Gastroesophageal sphincter (tissue), 4 donors: ENCODE measurements at places on chromosomes 6 and 20.

GRCh38 chr20:34916774-34917354 lies 38.7 kb downstream of the GSS start:
- H3K27ac ChIP-seq = no peak overlapping the region
- H3K27me3 ChIP-seq = no peaks in the 10 kb centered on the region
- no peak for ATAC-seq
- no peaks in the 10 kb centered on the region for H3K4me1 ChIP-seq
- no peak overlapping the region for H3K4me3 ChIP-seq

DNA sequence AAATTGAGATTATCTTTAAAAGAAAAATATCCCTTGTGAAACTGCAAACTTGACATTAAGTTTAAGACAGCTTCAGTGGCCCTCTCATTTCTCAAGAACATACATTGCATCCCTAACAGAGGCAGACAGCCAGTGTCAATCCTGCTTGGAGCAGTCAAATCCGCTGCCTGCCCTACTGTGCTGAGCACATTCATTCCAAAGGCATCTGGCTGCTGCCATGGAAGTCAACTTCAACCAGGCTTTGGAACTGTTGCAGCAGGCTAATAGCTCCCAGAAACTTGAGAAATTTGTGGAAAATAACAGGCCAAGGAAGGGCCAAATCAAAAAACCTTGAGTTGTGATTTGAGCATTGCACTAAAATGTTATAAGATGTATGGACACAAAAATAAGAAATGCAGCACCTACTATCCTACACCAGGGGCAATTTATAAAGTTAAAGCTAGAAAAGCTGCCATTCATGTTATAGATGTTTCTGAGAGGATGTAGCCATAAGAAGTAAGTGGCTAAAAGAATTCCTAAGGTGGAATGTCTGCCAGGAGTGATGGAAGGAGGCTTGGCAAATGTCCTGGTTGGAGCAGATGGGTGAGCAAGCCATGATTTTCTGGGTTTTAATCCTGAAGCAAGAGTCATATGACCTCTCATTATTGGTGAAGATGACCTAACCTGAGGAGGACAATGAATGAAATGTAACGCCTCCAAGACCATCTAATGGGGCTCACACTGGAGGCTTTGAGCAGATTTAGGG lies 31.4 kb upstream of the HAO1 start:
- H3K27ac ChIP-seq = no peak overlapping the region
- no peak overlapping the region for H3K4me3 ChIP-seq
- no peak for ATAC-seq
- H3K27me3 ChIP-seq = peaks cover 4% of the 10 kb centered on the region

- no peak overlapping the region for H3K27ac ChIP-seq
- no peak for ATAC-seq
- peaks cover 4% of the 10 kb centered on the region for H3K27me3 ChIP-seq
- H3K36me3 ChIP-seq = peaks cover 19% of the 10 kb centered on the region
Observed at GRCh38 chr6:106110164-106110826, 24.2 kb downstream of the PRDM1 start.

GRCh38 chr20:22245139-22245538 lies 339.2 kb downstream of the FOXA2 start:
- no peak for ATAC-seq
- H3K27ac ChIP-seq = no peak overlapping the region
- no peak overlapping the region for H3K4me3 ChIP-seq
- H3K36me3 ChIP-seq = no peaks in the 10 kb centered on the region

- H3K4me1 ChIP-seq = no peaks in the 10 kb centered on the region
- no peak overlapping the region for H3K4me3 ChIP-seq
- H3K27me3 ChIP-seq = no peaks in the 10 kb centered on the region
- H3K27ac ChIP-seq = no peak overlapping the region
Observed at GRCh38 chr6:14386668-14387067, 269.1 kb downstream of the CD83 start.

- no peak overlapping the region for H3K4me3 ChIP-seq
- H3K27me3 ChIP-seq = no peaks in the 10 kb centered on the region
- ATAC-seq = peak; percentile 70
- no peak overlapping the region for H3K27ac ChIP-seq
- no peaks in the 10 kb centered on the region for H3K4me1 ChIP-seq
Observed at GRCh38 chr20:5222919-5223634, 93.7 kb downstream of the PROKR2 start.

DNA sequence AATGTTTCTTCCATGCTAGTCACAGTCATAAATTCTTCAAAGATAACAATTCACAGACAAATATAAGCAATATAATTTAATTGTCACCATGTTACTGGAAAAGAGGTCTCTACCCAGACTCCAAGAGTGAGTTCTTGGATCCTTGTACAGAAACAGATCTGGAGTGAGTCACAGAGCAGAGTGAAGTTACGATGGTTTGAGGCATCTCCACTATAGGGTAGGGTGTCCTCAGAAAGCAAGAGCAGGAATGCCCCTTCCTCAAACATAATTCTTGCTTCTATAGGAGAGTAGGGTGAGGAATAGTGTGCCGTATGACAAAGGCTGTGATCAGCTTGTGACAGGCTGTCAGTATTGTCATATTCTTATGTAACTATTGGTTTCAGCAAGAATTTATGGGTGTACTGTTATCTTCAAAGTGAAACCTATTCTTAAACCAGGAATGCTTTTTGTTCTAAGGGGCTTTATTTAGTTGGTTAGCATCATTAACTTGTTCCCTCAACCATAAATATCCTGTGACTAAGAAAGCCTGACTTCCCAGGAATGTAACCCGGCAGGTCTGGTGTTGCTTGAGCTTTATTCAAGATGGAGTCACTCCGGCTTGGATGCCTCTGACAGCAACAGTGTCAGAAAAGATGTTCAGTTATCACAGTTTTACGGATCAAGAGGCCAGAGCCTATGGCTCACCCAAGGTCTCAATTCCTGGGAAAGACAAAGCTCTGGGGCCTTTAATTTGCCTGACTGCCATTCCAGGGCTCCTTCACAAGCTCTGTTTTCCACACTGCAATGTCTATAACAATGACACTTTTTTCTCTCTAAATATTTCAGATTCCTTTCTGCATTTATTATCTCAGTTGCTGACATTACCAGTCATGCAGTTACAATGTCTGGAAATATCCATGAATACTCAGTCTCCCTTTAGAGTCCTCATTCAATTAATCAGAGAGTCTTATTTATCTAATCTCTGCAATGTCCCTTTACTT lies 298.6 kb downstream of the C6orf118 start:
- H3K27me3 ChIP-seq = no peaks in the 10 kb centered on the region
- no peak for ATAC-seq
- no peaks in the 10 kb centered on the region for H3K36me3 ChIP-seq
- no peak overlapping the region for H3K27ac ChIP-seq
- no peak overlapping the region for H3K4me3 ChIP-seq

DNA sequence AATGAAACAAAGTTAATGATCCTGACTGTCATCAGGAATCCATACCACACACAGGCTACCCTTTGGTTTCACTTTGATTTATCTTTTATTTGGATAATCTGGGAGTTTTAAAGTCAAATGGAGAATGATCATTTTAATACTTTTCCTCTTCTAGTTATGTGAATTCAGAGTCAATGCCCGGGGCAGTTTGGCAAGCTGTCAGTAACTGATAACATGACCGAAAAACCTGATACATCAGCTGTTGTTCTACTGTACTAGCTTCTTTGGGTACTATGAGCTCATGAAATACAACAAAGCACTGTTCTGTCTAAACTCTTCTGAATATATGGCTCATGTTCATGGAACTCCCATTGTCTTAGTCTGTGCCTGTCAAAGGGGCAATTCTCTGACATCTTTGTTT lies 30.2 kb downstream of the KLHL31 start:
- H3K27me3 ChIP-seq = no peaks in the 10 kb centered on the region
- no peaks in the 10 kb centered on the region for H3K36me3 ChIP-seq
- ATAC-seq = no peak
- H3K27ac ChIP-seq = no peak overlapping the region
- peaks cover 20% of the 10 kb centered on the region for H3K4me1 ChIP-seq
- no peak overlapping the region for H3K4me3 ChIP-seq

DNA sequence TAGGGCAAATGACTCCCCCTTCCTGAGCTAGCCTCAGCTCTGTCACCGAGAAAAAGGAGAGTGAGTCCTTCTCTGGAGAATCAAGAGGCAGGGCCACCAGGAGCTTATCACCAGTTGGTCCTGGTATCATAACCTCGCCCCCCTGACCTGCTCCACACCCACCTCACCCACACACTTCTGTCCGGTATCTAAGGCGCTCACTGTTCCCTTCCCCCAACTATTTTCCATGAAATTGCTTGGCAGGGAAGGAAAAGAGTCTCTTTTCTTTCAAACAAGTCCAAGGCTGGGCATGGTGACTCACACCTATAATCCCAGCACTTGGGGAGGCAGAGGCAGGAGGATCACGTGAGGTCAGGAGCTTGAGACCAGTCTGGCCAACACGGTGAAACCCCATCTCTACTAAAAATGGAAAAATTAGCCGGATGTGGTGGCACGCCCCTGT lies 77.6 kb downstream of the ZMYND8 start:
- no peaks in the 10 kb centered on the region for H3K27me3 ChIP-seq
- no peak overlapping the region for H3K4me3 ChIP-seq
- peaks cover 47% of the 10 kb centered on the region for H3K4me1 ChIP-seq

GRCh38 chr20:62814709-62815065 lies 2.2 kb upstream of the COL9A3 start:
- H3K4me1 ChIP-seq = peaks cover 41% of the 10 kb centered on the region
- ATAC-seq = no peak
- peaks cover 55% of the 10 kb centered on the region for H3K27me3 ChIP-seq
- no peak overlapping the region for H3K4me3 ChIP-seq
- H3K36me3 ChIP-seq = peaks cover 45% of the 10 kb centered on the region
- H3K27ac ChIP-seq = no peak overlapping the region

DNA sequence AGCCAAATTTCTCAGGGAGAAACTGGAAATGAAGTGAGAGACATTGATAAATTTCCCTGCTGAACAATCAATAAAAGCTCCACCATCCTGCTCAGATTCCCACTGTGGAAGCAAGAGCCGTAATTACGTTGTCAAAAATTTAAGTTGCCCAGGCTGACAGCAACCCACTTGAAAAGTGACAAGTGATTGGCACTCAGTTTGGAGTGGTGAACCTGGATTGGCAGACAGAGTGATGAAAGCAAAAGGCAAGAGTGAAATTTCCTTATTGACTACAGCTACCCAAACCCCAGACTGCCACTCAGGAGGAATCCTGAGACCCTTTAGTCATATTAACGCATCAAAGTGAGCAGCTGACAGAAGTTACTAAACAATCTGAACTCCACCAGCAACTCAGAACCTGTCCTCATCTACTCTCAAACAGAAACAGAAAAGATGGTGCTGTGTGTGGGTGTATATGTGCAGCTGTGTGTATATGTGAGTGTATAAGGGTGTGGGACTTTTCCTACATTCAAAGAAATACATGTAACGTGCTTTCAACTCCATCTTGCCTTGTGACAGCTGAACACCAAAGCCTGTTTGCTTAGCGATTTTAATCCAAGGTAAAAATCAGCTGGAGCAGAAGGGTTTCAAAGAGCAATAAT lies 157.4 kb downstream of the PKHD1 start:
- no peaks in the 10 kb centered on the region for H3K4me1 ChIP-seq
- H3K4me3 ChIP-seq = no peak overlapping the region
- no peaks in the 10 kb centered on the region for H3K36me3 ChIP-seq

GRCh38 chr6:137846772-137847313 lies 20.2 kb upstream of the TNFAIP3 start:
- peak overlapping the region; percentile 45 for H3K27ac ChIP-seq
- no peak overlapping the region for H3K4me3 ChIP-seq
- peaks cover 27% of the 10 kb centered on the region for H3K4me1 ChIP-seq
- ATAC-seq = peak; percentile 73

- peak overlapping the region; percentile 9 for H3K27ac ChIP-seq
- H3K4me3 ChIP-seq = no peak overlapping the region
- H3K36me3 ChIP-seq = peaks cover 85% of the 10 kb centered on the region
- no peaks in the 10 kb centered on the region for H3K27me3 ChIP-seq
Observed at GRCh38 chr6:39902786-39903465, 31.3 kb downstream of the MOCS1 start.

DNA sequence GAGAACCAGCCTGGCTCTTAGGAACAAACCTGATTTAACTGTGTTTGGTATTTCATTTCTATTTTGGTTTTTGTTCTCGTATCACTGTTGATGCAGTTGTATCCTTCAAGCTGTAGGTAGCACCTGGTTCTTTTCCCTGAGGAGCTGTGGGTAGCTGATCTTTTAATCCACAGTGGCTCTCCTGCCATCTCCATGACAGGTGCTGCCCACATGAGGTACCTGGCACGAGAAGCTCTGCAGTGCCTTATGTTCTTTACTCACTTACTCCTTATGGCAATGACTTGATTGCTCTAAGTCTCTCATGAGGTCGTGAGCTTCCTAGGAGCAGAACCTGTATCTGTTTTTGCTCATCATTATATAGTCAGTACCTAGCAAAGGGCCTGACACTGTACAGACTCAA lies 74.3 kb upstream of the EMILIN3 start:
- no peak overlapping the region for H3K27ac ChIP-seq
- no peak overlapping the region for H3K4me3 ChIP-seq

- no peak for ATAC-seq
- no peaks in the 10 kb centered on the region for H3K27me3 ChIP-seq
- no peaks in the 10 kb centered on the region for H3K4me1 ChIP-seq
- H3K27ac ChIP-seq = no peak overlapping the region
Observed at GRCh38 chr20:48613926-48614325, 213.9 kb downstream of the PREX1 start.

- ATAC-seq = no peak
- H3K27me3 ChIP-seq = no peaks in the 10 kb centered on the region
- H3K4me3 ChIP-seq = no peak overlapping the region
- H3K27ac ChIP-seq = no peak overlapping the region
- no peaks in the 10 kb centered on the region for H3K4me1 ChIP-seq
Observed at GRCh38 chr6:53928641-53929040, 133.8 kb downstream of the LRRC1 start.

DNA sequence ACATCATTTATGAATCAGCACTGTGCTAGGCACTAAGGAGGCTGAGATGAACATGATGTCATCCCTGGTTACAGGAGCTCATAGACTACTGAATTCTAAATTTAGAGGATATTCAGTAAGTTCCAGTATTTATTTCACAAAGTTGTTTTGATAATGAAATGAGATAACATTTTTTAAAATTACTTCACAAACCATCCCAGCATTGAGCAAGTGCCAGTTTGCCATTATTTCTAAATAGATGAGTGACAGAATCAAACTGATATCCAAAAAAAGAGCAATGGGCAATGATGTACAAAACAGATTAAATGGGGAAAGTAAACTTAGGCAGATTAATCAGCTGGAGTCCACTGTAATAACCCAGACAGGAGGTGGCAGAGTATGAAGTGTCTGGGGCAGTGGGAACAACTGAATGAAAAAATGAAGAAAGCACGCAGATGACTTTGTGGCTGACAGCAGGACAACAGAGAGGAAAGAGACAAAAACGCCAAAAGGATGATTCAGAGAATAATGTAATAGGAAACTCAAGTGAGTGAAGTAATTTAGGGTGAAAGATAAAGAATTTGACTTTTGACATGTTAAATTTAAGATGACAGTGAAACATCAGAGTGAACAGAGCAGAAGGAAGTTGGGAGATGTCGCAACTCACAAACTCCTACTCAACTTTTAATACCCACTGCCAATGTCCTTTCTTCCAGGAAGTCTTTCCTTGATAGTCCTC lies 70.2 kb downstream of the RCAN2 start:
- H3K36me3 ChIP-seq = no peaks in the 10 kb centered on the region
- peak; percentile 46 for ATAC-seq
- H3K4me1 ChIP-seq = no peaks in the 10 kb centered on the region
- peak overlapping the region; percentile 42 for H3K27ac ChIP-seq
